ENCODE measurements at places on chromosomes 7 and 10. TPM values are rescaled to one million over a fixed set of nuclear protein-coding genes. Genes with fewer than 3 reads are reported as not detected.

HOXA5 gene
- not detected for total RNA-seq

AGR2 gene
- not detected for total RNA-seq

AVPI1 gene
- total RNA-seq = 7.7 TPM

SMKR1 gene
- total RNA-seq = 2.5 TPM

SPDYE5 gene
- 0.47 TPM for total RNA-seq

RGS10 gene
- 206 TPM for total RNA-seq

CCL24 gene
- total RNA-seq = not detected

PRTFDC1 gene
- total RNA-seq = 0.89 TPM

OR9A2 gene
- not detected for total RNA-seq

ZNF736 gene
- 22.8 TPM for total RNA-seq

GRCh38 chr7:100538348-100538653 is 702 bp upstream of the AGFG2 start:
- DNase-seq = no peak
- H3K27ac ChIP-seq = peak overlapping the region; percentile 64
- peaks cover 34% of the 10 kb centered on the region for H3K4me1 ChIP-seq
- peak overlapping the region; percentile 48 for H3K4me3 ChIP-seq

GRCh38 chr10:71649631-71650030 is 69.9 kb downstream of the C10orf105 start:
- no peaks in the 10 kb centered on the region for H3K27me3 ChIP-seq
- H3K4me1 ChIP-seq = no peaks in the 10 kb centered on the region
- H3K36me3 ChIP-seq = no peaks in the 10 kb centered on the region
- no peak overlapping the region for H3K27ac ChIP-seq

DNA sequence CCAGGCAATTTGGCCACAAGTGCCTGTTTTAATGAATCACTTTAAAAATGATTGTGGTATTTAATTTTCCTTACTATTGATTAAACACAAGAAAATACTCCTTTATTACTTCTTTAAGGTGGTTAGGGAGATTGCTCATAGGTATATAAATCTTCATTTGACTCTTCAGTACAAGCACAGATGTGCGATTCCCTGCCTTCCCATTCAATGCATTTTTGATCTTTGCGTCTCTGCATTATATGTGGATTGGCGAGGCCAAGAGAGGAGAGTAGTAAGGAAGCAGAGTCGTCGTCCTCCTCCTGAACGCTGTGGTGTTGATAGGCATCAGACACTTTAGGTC is 683.7 kb downstream of the LRMDA start:
- H3K4me1 ChIP-seq = no peaks in the 10 kb centered on the region
- H3K36me3 ChIP-seq = no peaks in the 10 kb centered on the region
- no peak for DNase-seq
- no peaks in the 10 kb centered on the region for H3K27me3 ChIP-seq
- no peak overlapping the region for H3K4me3 ChIP-seq

- DNase-seq = no peak
- no peak overlapping the region for H3K27ac ChIP-seq
- H3K36me3 ChIP-seq = no peaks in the 10 kb centered on the region
- no peaks in the 10 kb centered on the region for H3K4me1 ChIP-seq
Observed at GRCh38 chr10:75392744-75393143, 8.8 kb downstream of the ZNF503 start.

GRCh38 chr10:17643339-17643754 is 604 bp upstream of the STAM start:
- no peaks in the 10 kb centered on the region for H3K27me3 ChIP-seq
- no peaks in the 10 kb centered on the region for H3K36me3 ChIP-seq
- H3K4me3 ChIP-seq = peak overlapping the region; percentile 92
- H3K4me1 ChIP-seq = peaks cover 29% of the 10 kb centered on the region
- DNase-seq = no peak
- peak overlapping the region; percentile 96 for H3K27ac ChIP-seq

GRCh38 chr7:152136686-152137085 is 111.2 kb downstream of the GALNT11 start:
- H3K36me3 ChIP-seq = peaks cover 6% of the 10 kb centered on the region
- peaks cover under 1% of the 10 kb centered on the region for H3K4me1 ChIP-seq
- no peaks in the 10 kb centered on the region for H3K27me3 ChIP-seq
- no peak overlapping the region for H3K4me3 ChIP-seq
- H3K27ac ChIP-seq = no peak overlapping the region
- no peak for DNase-seq

DNA sequence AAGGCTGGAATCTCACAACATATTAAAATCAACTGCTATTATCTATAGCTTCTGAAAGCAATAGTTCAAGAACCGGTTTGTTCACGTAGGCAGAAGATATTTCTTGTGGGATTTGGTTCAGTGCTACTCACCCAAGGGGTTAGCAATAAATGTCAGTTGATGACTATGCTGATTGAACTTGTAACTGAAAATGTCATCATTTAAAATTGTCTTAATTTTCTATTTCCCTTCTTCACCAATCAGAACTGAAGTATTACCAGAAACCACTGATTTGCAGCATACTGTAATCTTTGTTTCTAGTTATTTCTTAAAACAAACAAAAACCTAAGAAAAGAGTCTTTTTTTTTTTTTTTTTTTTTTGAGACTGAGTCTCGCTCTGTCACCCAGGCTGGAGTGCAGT is 46.1 kb downstream of the CPEB3 start:
- H3K27me3 ChIP-seq = no peaks in the 10 kb centered on the region
- no peak overlapping the region for H3K27ac ChIP-seq
- peaks cover 3% of the 10 kb centered on the region for H3K4me1 ChIP-seq
- DNase-seq = no peak

GRCh38 chr10:125340903-125341302 is 180.5 kb upstream of the CTBP2 start:
- no peaks in the 10 kb centered on the region for H3K36me3 ChIP-seq
- no peaks in the 10 kb centered on the region for H3K27me3 ChIP-seq
- H3K4me3 ChIP-seq = no peak overlapping the region
- H3K27ac ChIP-seq = no peak overlapping the region

DNA sequence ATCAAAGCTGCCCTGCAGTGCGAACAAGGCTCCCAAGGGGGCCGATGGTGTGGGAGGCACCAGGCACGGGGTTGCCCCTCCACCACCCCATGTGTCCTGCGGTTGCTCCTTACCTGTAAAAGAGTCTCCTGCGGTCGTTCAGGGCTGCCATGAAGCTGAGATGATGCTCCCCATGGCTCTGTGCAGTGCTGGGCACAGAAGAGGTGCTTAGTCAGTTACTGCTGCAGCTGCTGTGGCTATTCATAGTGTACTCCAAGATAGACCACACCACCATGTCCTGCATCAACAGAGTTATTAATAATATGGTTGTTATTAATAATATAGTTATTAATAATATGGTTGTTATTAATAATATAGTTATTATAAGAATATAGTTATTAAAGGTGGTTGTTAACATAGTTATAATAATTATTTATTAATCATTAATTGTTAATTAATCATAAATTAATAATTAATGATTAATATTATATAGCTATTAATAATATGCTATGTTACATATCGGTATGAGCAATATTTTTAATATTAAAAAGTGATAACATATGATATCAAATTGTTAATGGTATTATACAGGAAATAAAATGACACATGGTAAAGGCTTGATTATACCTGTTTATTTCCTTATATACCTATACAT is 97.0 kb upstream of the PFKP start:
- H3K27me3 ChIP-seq = no peaks in the 10 kb centered on the region
- no peak for DNase-seq
- no peaks in the 10 kb centered on the region for H3K4me1 ChIP-seq

GRCh38 chr7:34247468-34247867 is 342.1 kb downstream of the BMPER start:
- no peaks in the 10 kb centered on the region for H3K36me3 ChIP-seq
- H3K27ac ChIP-seq = no peak overlapping the region
- no peak overlapping the region for H3K4me3 ChIP-seq

DNA sequence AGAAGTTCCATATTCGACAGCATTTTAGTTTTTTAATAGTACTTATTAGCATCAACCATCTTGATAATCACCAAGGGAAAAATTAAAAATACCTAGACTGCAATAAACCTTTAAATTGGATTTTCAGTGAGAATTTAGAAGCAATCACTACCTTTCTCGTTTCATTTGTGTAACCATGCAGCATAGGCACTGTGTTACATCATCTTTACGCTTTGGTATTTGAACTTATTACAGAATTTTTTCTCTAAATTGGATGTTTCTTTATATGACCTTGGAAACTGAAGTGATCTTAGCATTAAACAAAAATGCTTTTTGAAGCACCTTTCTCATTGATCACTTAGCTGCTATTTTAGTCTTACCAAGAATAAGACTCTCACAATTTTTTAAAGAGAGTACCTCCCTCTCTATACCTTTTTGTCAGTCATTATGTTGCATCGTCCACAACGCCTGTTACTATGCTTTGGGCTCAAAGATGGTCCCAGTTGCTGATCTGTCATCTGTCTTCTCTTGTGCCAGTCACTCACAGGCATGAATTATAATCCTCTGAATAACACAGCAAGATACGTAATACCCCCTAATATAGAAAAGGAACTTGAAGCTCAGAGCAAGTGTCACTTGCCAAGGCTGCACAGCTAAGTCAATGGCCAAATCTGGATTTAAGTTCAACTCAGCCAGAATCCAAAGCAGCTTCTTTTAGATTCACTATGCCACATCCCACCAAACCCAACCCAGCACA is 19.6 kb upstream of the ASCC1 start:
- peaks cover 12% of the 10 kb centered on the region for H3K36me3 ChIP-seq
- H3K27ac ChIP-seq = no peak overlapping the region

GRCh38 chr10:27618036-27618615 is 114.0 kb downstream of the RAB18 start:
- no peak for DNase-seq
- no peak overlapping the region for H3K4me3 ChIP-seq
- H3K27ac ChIP-seq = no peak overlapping the region
- no peaks in the 10 kb centered on the region for H3K36me3 ChIP-seq

DNA sequence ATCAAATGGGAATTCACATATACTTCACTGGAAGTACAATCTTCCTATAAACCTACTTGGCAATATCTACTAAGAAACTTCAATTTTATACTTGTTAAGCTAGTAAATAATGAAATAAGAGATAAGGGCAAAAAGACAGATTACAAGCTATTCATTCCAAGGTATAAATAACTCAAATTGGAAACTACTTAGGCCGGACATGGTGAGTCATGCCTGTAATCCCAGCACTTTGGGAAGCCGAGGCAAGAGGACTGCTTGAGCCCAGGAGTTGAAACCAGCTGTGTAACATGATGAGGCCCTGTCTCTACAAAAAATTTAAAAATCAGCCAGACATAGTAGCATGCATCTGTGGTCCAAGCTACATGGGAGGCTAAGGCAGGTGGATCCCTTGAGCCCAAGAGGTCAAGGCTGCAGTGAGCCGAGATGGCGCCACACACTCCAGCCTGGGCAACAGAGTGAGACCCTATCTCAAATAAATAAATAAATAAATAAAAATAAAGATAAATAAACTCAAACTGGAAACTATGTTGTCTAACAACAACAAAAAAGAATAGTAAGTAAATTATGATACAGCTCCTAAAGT is 37.6 kb downstream of the ARHGAP21 start:
- no peaks in the 10 kb centered on the region for H3K4me1 ChIP-seq
- no peaks in the 10 kb centered on the region for H3K36me3 ChIP-seq
- H3K27ac ChIP-seq = no peak overlapping the region
- H3K4me3 ChIP-seq = no peak overlapping the region
- H3K27me3 ChIP-seq = no peaks in the 10 kb centered on the region

GRCh38 chr7:139643951-139644585 is 120.6 kb downstream of the CLEC2L start:
- no peaks in the 10 kb centered on the region for H3K4me1 ChIP-seq
- H3K27me3 ChIP-seq = no peaks in the 10 kb centered on the region
- H3K36me3 ChIP-seq = no peaks in the 10 kb centered on the region
- H3K27ac ChIP-seq = no peak overlapping the region
- H3K4me3 ChIP-seq = no peak overlapping the region
- no peak for DNase-seq

DNA sequence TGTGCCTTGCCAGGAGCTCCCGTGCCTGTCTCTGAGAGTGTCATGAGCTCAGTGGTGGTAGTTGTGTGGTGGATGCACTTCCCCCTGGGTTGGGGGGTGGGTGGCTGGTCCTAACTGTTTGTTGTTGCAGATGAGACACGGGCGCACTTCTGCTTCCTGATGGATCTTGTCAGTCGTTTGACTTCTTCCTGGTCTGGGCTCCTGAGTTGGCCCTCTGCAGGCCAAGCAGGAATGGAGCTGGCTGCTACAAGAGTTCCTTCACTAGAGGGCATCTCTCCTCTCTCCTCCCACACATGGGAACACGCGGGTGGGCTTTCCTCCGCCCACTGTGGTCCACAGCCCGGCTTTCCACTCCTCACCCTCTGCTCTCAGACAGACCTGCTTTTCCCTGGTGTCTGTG is 82.0 kb downstream of the BMS1 start:
- no peak overlapping the region for H3K4me3 ChIP-seq
- no peaks in the 10 kb centered on the region for H3K4me1 ChIP-seq
- no peaks in the 10 kb centered on the region for H3K36me3 ChIP-seq

- no peak for DNase-seq
- H3K4me1 ChIP-seq = no peaks in the 10 kb centered on the region
- no peak overlapping the region for H3K4me3 ChIP-seq
Observed at GRCh38 chr7:131921016-131921415, 364.6 kb upstream of the PODXL start.

DNA sequence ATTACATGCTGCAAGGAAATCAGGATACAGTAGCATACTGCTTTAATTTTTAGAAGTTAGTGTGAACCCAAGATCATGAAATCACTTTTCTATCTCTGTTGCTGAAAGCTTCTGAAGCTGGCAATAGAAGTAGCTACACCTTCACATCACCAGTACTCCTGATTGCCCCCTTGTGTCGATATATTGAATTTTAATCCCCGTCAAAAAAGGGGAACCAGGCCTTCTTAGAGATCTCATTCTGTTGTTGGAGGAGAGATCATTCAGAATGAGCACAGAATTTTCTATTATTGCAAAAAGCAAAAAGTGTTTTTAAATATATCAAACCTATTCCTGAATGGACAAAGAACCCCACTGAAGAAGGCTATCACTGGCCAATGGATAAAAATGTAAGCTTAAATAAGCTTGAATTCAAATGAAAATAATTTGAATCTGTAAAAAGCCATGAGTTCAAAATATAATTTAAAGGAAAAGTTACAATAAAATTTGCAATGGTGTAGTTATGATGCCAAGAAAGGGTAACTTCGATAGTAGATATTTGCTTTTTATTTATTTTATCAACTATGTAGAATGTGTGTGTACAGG is 39.7 kb upstream of the TEX47 start:
- H3K27me3 ChIP-seq = no peaks in the 10 kb centered on the region
- H3K4me3 ChIP-seq = no peak overlapping the region
- H3K36me3 ChIP-seq = no peaks in the 10 kb centered on the region
- no peak overlapping the region for H3K27ac ChIP-seq
- H3K4me1 ChIP-seq = no peaks in the 10 kb centered on the region
- peak; percentile 2 for DNase-seq

GRCh38 chr10:103197174-103197573 is 4.1 kb upstream of the NT5C2 start:
- H3K36me3 ChIP-seq = no peaks in the 10 kb centered on the region
- no peak overlapping the region for H3K27ac ChIP-seq
- no peak for DNase-seq
- no peak overlapping the region for H3K4me3 ChIP-seq
- no peaks in the 10 kb centered on the region for H3K27me3 ChIP-seq
- H3K4me1 ChIP-seq = no peaks in the 10 kb centered on the region

DNA sequence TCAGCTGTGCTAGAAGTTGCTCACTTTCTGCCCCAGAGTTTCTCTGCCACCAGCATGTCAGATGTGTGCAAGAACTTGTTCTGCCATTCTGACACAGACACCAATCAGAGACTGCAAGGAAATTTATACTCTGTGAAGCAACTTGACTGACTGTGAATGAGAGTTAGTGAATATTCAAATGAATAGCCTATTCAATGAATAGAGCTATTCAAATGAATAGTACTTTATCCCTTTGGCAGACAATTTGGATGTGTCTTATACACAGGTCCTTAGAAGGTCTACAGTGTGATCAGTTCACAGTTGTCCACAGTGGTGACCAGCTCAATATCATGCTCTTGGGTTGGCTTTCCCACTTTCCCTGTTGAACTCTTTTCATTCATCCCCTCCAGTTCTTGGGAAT is 138.1 kb downstream of the MACC1 start:
- no peak overlapping the region for H3K27ac ChIP-seq
- no peaks in the 10 kb centered on the region for H3K27me3 ChIP-seq
- no peaks in the 10 kb centered on the region for H3K4me1 ChIP-seq
- DNase-seq = no peak
